ENCODE measurements at places on chromosomes 4 and X.
A peak's percentile ranks its signal among the peaks of the same experiment; 100 is the strongest.

DNA sequence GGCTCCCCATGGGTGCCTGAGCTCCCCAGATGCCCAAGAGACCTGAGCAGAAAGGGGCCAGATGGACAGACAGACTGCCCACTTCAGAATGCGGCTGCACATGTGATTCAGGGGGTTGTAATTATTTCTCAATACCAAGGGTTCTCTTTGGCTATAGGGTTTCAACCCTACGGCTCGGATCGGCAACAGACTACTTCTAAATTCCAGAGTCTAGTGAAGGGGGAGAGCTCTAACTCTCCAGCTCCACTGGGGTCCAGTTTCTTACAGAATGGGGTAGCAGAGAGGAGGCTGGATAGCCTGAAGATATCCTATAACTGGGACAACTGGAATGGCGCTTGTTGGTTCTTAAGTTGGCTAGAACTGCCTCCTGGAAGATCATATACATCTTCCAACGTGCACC, 136.3 kb downstream of the MGST2 start:
- no peak for DNase-seq

DNA sequence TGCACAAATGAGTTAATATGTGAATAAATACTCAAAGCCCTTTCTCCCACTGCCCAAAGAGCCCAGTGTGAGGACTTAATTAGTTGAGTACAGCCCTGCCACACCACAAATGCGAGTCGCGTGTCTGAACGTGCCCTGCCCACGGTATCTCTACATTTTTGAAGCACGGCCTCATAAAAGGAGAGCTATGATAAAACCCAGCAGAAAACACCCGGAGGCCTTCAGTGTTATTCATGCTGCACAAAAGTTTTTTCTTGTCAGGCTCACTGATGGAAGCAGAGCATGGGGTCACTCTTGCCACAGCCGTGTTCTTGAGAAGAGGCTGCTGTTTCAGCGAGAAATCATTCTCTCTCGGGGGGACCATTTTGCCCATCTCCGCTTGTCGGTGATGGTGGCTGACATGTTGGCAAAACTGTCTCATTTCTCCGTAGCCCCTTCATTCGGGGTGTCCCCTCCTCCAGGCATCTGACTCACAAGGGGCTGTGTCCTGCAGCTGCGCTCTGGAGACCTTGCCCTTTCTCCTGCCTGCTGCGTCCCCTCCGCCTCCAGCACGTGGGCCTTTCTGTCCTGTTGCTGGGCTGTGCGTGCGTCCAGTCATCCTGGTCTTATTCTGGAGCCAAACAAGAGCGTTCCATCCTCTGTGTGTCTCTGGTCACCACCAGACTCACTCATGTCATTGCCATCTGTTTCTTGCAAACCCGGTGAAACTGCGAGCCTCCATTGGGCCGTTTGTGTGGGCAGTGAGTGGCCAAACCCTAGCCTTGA, 88.8 kb downstream of the SORCS2 start:
- no peak for DNase-seq

DNA sequence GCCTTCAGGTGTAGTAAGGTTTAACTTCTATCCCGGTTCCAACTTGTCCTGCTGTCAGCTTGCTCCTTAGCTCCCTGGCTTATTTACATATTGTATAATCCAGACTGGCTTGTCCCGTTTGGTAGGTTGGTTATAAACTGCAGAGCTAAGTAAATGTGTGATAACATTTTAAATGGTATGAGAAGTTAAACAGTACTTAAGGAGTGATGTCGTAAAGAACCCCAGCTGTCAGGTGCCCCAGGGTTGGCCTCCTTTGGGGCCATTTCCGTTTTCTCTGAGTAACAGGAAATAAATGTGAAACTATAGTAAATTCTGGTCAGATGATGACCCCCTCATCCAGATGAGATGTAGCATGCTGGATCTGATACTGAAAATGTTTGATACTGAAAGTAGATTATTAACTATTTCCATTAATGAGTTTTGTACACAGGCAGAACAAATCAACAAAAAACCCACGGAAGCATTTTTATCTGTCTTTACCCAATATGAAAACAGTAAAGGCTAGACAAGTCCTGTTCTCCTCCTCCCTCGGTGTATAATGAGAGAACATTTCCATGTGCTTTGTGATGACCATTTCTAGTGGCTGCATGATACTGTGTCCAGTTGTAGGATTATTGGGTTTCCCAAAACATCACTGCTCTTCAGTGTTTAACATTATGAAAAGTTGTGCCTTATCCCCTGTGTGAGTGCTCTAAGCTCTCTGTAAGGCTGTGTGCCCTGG, 22.4 kb downstream of the GAB1 start:
- DNase-seq: no peak

- no peak for DNase-seq
Measured at GRCh38 chr4:26701786-26702227, 117.9 kb downstream of the TBC1D19 start.

DNA sequence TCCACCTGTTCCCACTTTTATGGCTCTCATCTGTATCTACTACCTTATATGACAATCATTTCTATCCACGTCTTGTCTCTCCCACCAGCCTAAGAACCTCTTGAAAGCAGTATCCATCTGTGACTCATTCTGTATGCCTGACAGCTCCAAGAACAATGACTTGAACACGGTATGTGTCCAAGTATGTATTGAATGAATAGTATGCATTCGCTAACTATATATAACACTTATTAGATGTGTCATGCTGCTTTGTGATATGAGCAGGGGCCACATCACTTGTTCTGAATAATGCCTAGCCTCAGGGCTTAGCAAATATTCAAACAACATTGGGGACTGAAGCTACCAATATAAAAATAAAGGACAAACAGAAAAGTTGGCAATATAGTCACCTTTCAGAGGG, 4.9 kb downstream of the OPHN1 start:
- peak; percentile 5 for DNase-seq

DNA sequence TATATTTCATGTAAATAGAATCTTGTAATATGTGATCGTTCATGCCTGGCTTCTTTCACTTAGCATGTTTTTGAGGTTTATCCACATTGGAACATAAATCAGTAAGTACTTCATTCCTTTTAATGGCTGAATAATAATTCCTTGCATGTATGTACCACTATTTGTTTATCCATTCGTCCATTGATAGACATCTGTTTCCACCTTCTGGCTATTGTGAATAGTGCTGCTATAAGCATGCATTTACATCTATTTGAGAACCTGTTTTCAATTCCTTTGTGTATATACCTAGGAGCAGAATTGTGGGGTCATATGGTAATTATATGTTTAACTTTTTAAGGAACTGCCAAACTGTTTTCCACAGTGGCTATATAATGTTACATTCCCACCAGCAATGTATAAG, 356.7 kb upstream of the DIPK2B start:
- DNase-seq: peak; percentile 21

GRCh38 chr4:85744950-85745349, 270.0 kb downstream of the ARHGAP24 start:
- no peak for DNase-seq

GRCh38 chr4:26176598-26177149, 144.1 kb upstream of the RBPJ start:
- DNase-seq: peak; percentile 35

- DNase-seq: no peak
Measured at GRCh38 chrX:6149060-6149872, 79.4 kb downstream of the NLGN4X start.

GRCh38 chr4:138826322-138826721, 189.3 kb upstream of the NOCT start:
- DNase-seq: no peak

DNA sequence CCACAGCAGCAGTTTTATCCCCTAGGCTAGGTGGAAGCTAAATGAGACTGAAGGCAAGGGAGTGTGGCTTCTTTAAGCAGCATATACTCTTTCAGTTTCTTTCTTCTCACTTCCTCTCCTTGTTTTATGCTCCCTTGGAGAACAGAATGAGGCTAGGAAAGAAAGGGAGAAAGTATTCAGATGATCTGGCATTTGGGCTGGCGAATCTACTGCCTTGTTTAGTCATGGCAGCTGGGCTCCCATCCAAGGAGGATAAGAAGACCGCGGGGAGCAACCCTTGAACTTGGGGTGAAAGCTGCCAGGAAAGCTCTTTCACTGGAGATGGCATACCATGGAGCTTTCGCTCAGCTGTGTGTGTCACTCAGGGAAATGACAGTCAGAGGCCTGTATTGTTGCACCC, 72.1 kb downstream of the ARHGEF38 start:
- peak; percentile 23 for DNase-seq

DNA sequence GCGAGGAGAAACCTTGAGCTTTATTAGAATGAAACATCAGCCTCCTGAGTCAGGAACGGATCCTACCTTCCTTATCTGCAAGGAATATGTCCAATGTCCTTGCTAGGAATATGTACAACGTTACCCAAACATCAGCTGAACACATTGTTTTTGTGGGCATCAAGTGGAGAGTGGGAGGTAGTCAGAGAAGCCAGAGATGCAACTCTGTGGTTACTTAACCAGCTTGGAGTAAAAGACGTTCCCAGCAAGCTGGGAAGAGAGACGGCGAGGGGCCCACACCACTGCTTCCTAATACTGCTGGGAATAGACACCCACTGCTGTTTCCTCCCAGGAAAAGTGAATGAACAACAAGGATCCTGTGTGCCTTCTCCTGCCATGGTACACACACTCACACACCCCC, 74.4 kb upstream of the PLAC1 start:
- DNase-seq: no peak

DNA sequence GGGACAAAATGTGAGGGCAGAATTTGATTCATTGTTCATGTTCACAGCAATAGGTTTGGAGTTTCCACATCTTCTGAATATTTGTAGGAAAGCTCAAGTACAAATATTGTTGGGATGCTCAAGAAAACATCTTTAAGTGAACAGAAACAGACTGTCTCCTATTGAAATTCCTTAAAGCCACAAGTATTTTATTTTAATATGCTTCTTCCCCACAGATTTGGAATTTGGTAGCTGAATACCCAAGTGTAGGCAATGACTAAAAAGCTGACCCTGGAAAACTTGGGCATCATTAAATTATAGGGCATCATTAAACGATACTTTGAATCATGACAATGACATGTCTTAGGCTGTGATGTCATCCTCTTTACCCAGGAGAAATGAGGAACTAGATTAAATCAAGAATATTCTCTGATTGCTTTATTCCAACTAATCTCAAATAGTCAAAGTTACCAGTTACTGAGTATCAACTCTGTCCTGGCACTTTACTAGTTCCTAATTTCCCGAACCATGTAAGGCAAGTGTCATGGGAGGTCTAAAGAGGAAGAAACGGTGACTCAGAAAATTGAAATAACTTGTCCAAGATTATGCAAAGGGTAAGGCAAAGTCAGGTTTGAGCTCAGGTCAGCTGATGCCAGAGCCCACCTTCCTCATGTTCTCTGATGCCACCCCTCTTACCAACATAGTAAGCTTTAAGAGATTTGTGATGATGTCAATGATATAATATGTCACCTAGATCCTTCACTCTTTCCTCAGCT, 223.1 kb upstream of the LEF1 start:
- no peak for DNase-seq

- no peak for DNase-seq
Measured at GRCh38 chr4:95572304-95572991, 23.7 kb upstream of the UNC5C start.

All from fibroblast of gingiva (primary cell).